ENCODE measurements at places on chromosomes 5 and 9.

DNA sequence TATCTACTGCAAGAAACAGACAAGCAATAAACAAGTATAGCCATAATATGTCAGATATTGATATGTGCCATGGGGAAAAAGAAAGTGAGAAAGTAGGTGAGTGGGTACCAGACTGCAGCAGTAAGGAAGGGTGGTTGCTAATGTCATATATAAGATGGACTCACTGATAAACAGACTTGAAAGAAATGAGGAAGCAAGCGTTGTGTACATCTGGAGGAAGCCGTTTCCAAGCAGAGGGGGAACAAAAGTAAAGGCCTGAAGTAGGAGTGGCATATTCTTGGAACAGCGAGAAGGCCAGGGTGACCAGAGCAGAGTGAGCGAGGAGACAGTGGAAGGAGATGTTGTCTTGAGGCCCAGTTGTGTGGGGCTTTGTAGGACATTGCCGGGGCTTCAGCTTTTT, 142.2 kb upstream of the MAP3K1 start:
- no peaks in the 10 kb centered on the region for H3K27me3 ChIP-seq
- peaks cover 15% of the 10 kb centered on the region for H3K4me1 ChIP-seq
- no peak overlapping the region for H3K27ac ChIP-seq
- no peaks in the 10 kb centered on the region for H3K36me3 ChIP-seq
- DNase-seq, result no peak
- H3K4me3 ChIP-seq, result no peak overlapping the region

GRCh38 chr5:122870219-122870856, 24.9 kb downstream of the SNX24 start:
- DNase-seq, result no peak
- no peaks in the 10 kb centered on the region for H3K4me1 ChIP-seq
- no peak overlapping the region for H3K27ac ChIP-seq

DNA sequence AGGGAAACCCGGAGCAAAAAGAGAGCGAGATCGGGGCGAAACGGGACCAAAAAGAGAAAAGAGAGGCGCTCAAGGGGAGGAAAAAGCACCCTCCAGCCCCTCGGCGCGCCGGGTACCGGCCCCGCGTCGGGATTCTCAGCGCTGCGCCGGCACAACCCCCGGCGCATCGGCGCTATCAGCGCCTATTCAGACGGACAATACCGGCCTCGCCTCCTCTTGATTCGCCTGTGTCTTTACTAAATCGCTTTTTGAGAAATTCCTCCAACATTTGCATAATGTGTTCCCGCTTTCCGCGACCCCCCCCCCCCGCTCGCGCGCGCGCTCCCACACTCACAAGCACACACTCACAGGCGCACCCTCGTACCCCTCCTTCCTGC, 578 bp downstream of the LHX6 start:
- peak overlapping the region; percentile 36 for H3K4me3 ChIP-seq
- DNase-seq, result no peak
- H3K36me3 ChIP-seq, result no peaks in the 10 kb centered on the region
- H3K4me1 ChIP-seq, result no peaks in the 10 kb centered on the region
- H3K27ac ChIP-seq, result no peak overlapping the region
- H3K27me3 ChIP-seq, result peaks cover 48% of the 10 kb centered on the region

- peak; percentile 20 for DNase-seq
- H3K27me3 ChIP-seq, result no peaks in the 10 kb centered on the region
- H3K36me3 ChIP-seq, result peaks cover 8% of the 10 kb centered on the region
- peaks cover 26% of the 10 kb centered on the region for H3K4me1 ChIP-seq
- H3K27ac ChIP-seq, result no peak overlapping the region
These were observed 197.6 kb downstream of the KDM4C start for GRCh38 chr9:6955251-6955921.

DNA sequence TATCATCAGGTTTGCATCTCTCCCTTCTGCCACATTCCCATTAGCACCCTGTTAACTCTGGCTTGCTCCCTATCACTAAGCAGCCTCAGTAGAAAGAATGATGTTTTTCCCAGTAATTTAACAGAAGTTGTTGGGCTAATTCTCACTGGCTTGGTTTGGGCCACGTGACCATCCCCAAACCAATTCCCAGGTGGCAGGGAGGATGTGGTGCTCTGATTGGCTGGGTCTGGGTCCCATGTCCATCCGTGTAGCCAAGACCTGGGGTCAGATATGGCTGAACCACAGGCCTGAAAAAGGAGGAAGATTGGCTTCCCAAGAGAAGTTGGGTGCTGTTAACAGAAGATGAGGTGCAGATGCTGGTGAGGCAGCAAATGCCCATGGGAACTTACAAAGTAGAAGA, 122.0 kb downstream of the BOD1 start:
- H3K36me3 ChIP-seq, result no peaks in the 10 kb centered on the region
- no peak overlapping the region for H3K27ac ChIP-seq
- H3K4me1 ChIP-seq, result no peaks in the 10 kb centered on the region
- peaks cover 29% of the 10 kb centered on the region for H3K27me3 ChIP-seq
- no peak for DNase-seq

DNA sequence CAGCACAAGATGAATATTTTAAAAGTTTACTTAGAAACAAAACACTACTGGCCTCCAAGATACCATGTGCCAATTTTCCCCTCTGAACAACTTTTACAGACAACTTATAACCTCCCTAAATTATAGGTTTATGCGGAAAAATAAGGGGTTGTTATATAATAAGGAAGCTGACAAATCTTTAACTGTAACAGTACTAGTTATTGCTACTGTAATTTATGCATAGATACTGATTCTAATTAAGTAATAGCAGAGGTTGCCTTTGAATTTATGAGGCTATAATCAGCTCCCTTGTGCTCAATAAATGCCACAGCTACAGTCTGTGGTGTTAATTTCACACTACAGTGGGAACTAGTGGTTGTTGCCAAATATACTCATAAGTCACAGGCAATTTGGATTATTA, 291.3 kb upstream of the PCSK5 start:
- no peaks in the 10 kb centered on the region for H3K36me3 ChIP-seq
- no peak overlapping the region for H3K27ac ChIP-seq
- no peak for DNase-seq
- peaks cover 4% of the 10 kb centered on the region for H3K27me3 ChIP-seq
- H3K4me3 ChIP-seq, result no peak overlapping the region

DNA sequence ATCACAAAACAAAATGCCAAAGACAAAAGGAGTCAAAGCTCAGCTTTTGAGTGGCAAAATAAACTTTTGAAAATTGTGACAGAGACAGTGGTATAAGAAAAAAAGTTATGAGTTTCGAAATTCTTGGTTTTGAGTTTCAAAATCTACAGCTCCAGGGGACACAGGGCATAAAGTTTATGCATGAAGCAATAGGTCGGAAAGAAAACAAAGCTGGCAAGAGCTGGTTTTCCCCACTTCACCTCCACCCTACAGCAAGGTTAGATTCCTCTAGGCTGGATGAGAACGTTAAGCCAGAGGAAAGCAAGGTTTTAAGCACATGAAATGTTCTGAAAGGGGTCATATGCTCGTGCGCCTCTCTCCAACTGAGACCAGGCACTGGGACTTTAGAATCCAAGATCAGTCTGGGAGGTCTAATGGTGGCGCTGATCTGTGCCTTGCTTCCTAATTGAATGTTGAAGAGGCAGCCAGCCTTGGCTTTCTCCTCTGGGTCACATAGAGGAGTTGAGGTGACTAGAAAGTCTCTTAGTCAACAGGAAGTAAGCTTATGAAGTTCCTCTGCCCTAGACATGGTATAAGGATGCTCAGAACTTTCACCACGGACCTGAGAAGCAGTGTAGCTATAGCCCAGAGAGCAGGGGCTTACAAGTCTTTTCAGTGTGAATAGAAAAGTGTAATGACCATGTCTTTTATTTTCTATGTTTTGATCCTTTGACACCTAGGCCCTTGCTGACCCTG, 167.7 kb upstream of the DMAC1 start:
- no peaks in the 10 kb centered on the region for H3K27me3 ChIP-seq
- DNase-seq, result no peak
- no peak overlapping the region for H3K27ac ChIP-seq
- no peaks in the 10 kb centered on the region for H3K36me3 ChIP-seq

- H3K27me3 ChIP-seq, result peaks cover 25% of the 10 kb centered on the region
- H3K36me3 ChIP-seq, result no peaks in the 10 kb centered on the region
- no peak overlapping the region for H3K4me3 ChIP-seq
- H3K27ac ChIP-seq, result no peak overlapping the region
- DNase-seq, result no peak
These were observed 8.9 kb downstream of the SLC9A3 start for GRCh38 chr5:515273-515836.

DNA sequence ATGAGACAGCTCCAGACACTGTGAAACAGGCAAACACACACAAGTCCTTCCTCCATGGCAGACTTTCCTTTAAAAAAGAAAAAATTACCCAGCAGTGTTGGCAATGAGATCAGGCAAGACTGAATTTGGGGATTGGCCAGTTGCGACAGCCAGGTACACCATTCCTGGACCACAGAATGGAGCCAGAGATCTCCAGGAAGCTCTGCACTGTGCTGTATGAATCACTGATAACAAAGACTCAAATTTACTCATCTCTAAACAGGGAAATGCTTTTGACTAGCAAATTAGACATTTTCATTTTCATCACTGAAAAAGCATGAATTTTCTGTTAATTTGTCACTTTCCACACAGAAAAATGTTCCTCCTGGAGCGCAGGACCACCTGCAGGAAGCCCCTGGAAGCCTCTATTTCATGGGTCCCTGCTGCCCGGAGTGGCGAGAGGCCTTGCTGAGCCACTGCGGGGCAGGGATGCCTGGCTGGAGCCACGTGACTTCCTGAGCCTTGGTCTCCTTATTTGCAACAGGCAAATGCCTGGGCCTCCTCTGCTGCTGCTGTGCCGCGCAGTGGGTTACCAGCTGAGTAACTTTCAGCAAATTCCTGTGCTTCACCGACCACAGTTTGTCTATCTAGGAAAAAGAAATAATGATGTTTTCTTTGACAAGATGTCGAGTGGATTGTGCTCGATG, 185.9 kb upstream of the ZNF618 start:
- H3K4me3 ChIP-seq, result no peak overlapping the region
- H3K27me3 ChIP-seq, result peaks cover 76% of the 10 kb centered on the region
- no peaks in the 10 kb centered on the region for H3K36me3 ChIP-seq
- peaks cover 12% of the 10 kb centered on the region for H3K4me1 ChIP-seq
- no peak for DNase-seq
- H3K27ac ChIP-seq, result no peak overlapping the region

DNA sequence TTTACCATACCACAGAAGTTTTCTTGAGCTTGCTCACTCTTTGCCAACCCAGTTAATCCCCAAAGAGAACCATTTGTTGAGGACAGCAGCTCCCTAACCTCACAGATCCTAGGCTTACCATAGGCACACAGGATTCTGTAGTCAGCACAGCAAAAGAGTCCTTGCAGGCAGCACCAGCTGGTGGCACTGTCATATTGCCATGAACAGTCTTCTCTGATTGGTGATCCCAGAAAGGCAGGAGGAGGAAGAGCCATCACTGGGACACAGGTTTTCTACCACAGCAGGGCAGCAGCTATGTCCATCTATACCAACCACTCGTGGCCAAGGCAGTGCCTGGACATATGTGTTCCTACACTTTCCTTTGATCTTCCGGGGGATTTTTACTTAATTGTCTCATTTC, 297.1 kb upstream of the CD180 start:
- H3K4me3 ChIP-seq, result no peak overlapping the region
- H3K36me3 ChIP-seq, result no peaks in the 10 kb centered on the region
- H3K4me1 ChIP-seq, result no peaks in the 10 kb centered on the region
- no peak overlapping the region for H3K27ac ChIP-seq

GRCh38 chr5:128613766-128614165, 75.7 kb upstream of the FBN2 start:
- no peaks in the 10 kb centered on the region for H3K36me3 ChIP-seq
- DNase-seq, result no peak
- no peak overlapping the region for H3K27ac ChIP-seq
- H3K4me3 ChIP-seq, result no peak overlapping the region
- H3K4me1 ChIP-seq, result no peaks in the 10 kb centered on the region
- peaks cover 3% of the 10 kb centered on the region for H3K27me3 ChIP-seq

GRCh38 chr9:26158631-26159150, 480.4 kb upstream of the TUSC1 start:
- H3K36me3 ChIP-seq, result no peaks in the 10 kb centered on the region
- H3K4me3 ChIP-seq, result no peak overlapping the region
- H3K27ac ChIP-seq, result no peak overlapping the region
- H3K27me3 ChIP-seq, result no peaks in the 10 kb centered on the region
- H3K4me1 ChIP-seq, result no peaks in the 10 kb centered on the region

DNA sequence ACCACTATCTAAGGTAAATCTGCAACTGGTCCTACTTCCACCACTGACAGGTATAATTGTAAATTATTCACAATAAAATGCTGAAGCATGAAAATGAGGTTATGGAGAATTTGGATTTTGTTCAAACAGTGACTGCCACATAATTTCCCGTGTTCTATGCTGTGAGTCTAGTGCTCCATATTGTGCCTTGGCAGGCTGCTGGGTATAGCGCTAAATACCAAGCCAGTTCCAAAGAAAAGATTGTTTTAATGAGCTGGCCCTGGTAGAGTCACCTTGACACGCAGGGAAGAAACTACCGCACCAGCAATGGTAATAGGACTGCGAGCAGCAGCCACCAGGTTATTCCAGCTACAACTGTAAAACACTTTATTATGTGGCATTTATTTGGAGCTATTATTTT, 30.4 kb downstream of the PSMB7 start:
- no peaks in the 10 kb centered on the region for H3K27me3 ChIP-seq
- peaks cover 16% of the 10 kb centered on the region for H3K36me3 ChIP-seq
- H3K4me1 ChIP-seq, result peaks cover 39% of the 10 kb centered on the region
- no peak overlapping the region for H3K27ac ChIP-seq
- DNase-seq, result no peak
- H3K4me3 ChIP-seq, result no peak overlapping the region

DNA sequence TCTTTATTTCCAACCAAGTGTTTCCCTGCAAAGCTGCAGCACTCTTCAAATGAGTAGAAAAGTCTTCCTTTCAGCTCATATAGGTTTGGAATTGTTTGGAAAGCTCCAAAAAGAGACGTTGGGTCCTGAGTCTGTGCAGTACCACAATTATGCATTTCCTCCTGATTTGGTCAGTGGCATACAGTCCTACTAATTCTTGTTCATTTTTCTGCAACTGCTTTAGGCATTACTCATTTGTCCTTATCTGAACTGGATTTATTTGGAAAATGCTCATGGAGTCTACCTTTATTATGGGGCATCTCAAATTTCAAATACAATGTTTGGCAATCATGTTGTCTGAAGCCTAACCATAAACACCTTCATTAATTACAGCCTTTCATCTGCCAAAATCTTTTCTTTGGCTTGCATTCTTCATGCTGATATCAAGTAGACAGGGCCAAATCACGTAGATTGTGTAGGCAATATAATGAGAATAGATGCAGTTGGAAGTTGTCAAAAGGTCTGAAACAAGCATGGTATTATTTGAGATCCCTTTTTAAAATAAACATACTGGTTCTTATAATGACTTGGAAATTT, 232.8 kb downstream of the TLE1 start:
- H3K36me3 ChIP-seq, result no peaks in the 10 kb centered on the region
- no peak overlapping the region for H3K4me3 ChIP-seq
- H3K27ac ChIP-seq, result no peak overlapping the region
- no peaks in the 10 kb centered on the region for H3K27me3 ChIP-seq
- DNase-seq, result no peak

Measured in activated naive CD8-positive, alpha-beta T cell treated with anti-CD3 and anti-CD28 coated beads for 36 hours (primary cell).